ENCODE measurements at places on chromosomes 5 and 9. TPM values are rescaled to one million over a fixed set of nuclear protein-coding genes. Genes with fewer than 3 reads are reported as not detected.

DNA sequence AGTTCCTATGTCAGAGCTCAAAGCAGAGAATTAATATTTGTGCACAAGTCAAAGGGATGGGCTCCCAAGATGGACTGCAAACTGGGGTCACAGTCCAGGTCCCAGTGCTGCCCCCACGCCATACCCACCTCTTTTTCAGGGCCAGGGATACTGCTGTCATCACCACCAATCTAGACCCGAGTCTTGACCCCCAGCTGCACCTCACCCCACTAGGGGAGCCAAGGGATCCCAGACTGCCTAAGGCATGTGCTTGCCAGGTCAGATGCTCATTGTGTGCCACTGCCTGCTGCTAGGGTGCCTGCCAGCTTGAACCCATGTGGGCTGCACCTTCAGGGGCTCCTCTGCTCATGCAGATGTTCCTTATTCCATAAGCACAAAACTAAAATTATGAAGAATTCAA is 215.6 kb upstream of the NREP start:
- no peaks in the 10 kb centered on the region for H3K27me3 ChIP-seq
- H3K4me3 ChIP-seq, result no peak overlapping the region
- DNase-seq, result no peak
- no peak overlapping the region for H3K27ac ChIP-seq
- H3K4me1 ChIP-seq, result no peaks in the 10 kb centered on the region

Gene OR1Q1
- not detected for total RNA-seq

DNA sequence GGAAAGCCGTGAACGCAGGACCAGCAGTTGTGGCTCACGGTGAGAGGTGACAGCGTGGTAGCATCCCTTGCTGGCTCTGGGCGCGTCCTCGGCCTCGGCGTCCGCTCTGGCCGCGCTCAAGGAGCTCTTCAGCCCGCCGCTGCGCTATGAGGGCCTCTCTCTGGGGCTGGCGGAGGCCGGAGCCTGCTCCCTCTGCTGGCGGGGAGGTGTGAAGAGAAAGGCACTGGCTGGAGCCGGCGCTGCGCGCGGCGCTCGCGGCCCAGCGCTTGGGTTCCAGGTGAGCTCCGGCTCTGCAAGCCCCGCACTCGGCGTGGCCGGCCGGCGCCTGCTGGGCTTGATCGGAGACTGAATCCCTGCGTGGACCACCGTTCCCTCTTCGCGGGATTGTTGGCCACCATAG is 705.6 kb downstream of the SEMA5A start:
- H3K27ac ChIP-seq, result no peak overlapping the region
- no peak for DNase-seq
- H3K4me1 ChIP-seq, result no peaks in the 10 kb centered on the region
- H3K4me3 ChIP-seq, result no peak overlapping the region
- H3K36me3 ChIP-seq, result no peaks in the 10 kb centered on the region
- no peaks in the 10 kb centered on the region for H3K27me3 ChIP-seq

Gene MOCS2
- total RNA-seq, result 35.9 TPM

- DNase-seq, result no peak
- H3K4me3 ChIP-seq, result no peak overlapping the region
- no peaks in the 10 kb centered on the region for H3K4me1 ChIP-seq
- H3K27ac ChIP-seq, result no peak overlapping the region
Observed at GRCh38 chr5:171031977-171032376, 170.2 kb downstream of the RANBP17 start.

Gene INSL6
- total RNA-seq, result not detected
